ENCODE measurements at places on chromosomes 16 and 17.

DNA sequence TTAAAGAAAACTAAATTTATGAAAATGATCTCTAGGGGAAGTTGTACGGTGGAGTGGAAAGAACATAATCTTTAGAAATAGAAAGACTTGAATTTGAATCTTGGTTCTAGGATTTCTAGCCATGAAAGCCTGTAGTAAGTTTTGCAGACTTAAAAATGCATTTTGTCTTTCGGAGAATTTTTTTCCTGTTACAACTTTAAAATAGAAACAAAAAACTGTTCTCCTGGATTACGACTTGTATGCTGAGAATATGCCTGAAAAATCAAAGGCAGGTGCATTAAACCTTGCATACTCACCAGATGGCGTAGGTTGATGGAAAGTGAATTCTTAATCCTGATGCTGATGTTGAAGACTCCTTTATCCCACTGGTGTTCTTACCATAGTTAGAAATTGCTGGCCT lies 7.5 kb upstream of the MPHOSPH6 start:
- DNase-seq: no peak

- DNase-seq: no peak
These were observed 158.7 kb upstream of the TBX2 start for GRCh38 chr17:61240851-61241468.

GRCh38 chr16:54237-54581 lies 581 bp downstream of the SNRNP25 start:
- DNase-seq: no peak

DNA sequence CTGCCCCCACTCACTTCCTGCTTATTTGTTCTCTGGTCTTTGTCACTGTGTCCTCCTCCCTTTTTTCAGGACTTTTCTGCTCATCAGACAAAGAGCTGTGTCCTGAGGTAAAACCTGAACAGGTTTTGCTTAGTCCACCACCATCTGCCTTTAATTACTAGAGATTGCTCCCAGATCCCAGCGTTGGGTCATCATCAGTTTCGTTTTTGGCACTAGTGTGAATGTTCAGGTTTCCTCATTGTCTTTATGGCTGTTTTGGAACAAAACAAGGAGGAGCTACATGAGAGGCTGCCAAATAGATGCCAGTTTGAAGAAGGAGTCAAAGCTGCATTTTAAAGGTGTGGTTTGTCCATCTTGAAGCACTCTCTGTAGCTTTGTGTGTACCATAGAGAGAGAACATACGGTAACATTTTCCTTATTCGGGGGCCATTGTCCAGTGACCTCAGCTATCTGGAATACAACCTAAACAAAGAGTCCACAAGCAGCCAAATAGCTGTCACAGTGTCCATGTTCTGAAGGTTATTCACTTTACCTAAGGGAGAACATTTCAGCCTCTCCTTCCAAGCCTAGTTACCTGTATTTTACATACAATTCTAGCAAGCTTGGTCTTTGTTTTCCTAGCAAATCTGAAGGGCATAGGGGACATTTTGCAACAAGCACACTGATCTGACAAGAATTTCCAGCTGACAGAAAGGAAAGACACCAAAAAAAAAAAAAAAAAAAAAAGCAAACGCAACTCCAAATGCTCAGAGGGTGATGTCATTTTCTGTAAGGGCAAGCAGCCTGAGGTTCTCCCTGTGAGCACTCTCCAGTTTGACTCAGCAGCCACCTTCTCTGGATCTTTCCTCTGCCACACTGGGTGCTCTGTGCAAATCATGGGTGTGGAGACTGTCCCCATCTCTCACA lies 196.1 kb downstream of the NTN1 start:
- no peak for DNase-seq

DNA sequence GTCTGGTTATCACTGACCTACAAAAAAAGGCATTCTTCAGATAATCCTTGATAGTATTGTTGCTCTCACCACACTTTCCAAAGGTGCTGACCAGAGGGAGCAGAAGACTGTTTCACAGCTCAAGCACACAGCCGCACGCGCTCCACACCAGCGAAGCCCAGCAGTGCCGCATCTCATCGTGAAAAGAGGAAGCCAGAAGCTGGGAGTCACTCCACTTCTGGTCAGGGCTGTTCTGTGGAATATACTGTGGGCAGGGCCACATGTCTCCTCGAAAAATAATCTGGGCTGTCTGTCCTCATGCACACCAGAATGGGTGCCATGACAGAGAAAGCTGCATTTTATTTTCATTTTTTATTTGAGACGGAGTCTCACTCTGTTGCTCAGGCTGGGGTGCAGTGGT lies 7.3 kb upstream of the PRSS36 start:
- no peak for DNase-seq

DNA sequence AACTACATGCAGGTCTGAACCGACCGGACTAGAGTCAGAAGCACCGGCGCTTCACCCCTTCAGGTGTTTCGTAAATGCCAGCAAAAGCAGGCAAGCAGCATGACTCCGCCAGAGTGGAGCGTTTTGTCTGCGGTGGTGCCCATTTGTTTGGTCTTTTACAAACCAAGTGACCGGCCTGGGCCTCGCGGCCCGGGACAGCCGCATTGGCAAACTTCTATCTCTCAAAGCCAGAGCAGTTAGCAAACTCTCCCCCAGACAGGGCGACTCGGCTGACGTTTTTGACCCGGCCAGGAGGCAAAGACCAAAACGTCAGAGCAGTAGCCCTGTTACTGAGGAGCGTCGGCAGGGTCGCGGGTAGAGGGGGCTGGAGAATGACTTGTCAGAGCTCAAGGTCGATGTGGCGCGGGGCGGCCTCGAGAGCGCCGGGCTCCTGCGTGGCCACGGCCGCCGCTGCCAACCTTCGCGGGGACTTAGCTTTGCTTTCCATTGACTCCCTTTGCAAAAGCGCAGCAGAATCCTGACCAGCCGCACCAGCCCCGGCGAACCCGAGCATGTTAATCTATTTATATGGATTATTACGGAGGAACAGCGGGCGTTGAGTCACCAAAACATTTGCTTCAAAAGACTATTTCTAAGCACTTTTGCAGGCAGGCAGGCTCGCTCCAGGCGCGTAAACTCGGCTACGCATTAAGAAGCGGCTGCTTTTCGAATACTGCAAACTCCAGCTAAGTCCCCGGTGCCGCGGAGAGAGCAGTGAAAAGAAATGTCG lies 763 bp upstream of the SOX9 start:
- DNase-seq: no peak

GRCh38 chr16:695355-696089 lies 5.3 kb upstream of the WDR24 start:
- DNase-seq: peak; percentile 48

- DNase-seq: no peak
These were observed 414.4 kb downstream of the UTP18 start for GRCh38 chr17:51674579-51675255.

GRCh38 chr17:28738680-28739384 lies 5.0 kb upstream of the TRAF4 start:
- DNase-seq: peak; percentile 53

GRCh38 chr17:62627219-62627903 lies at the start of gene MRC2:
Gene MRC2, plus strand, starts transcription at chr17:62627670. Its CDS starts 133 bp downstream, at chr17:62627803.
- no peak for DNase-seq
